Kidney (tissue), 22 donors: ENCODE measurements at places on chromosomes 6 and 20. TPM values are rescaled to one million over a fixed set of nuclear protein-coding genes. Genes with fewer than 3 reads are reported as not detected.

Gene MAPK14
- 19.9 TPM for polyA plus RNA-seq

Gene CCN2
- 248 TPM for polyA plus RNA-seq

Gene TMEM217
- polyA plus RNA-seq = 0.67 TPM

Gene FAXC
- 3.3 TPM for polyA plus RNA-seq

Gene OXT
- 10.8 TPM for polyA plus RNA-seq

Gene PRL
- not detected for polyA plus RNA-seq

Gene TSPYL4
- polyA plus RNA-seq = 15.2 TPM

Gene PRDM13
- polyA plus RNA-seq = not detected

Gene ADGB
- polyA plus RNA-seq = not detected

Gene PTPRT
- not detected for polyA plus RNA-seq

- DNase-seq = no peak
Observed at GRCh38 chr6:90135667-90136066, 161.0 kb downstream of the BACH2 start.

DNA sequence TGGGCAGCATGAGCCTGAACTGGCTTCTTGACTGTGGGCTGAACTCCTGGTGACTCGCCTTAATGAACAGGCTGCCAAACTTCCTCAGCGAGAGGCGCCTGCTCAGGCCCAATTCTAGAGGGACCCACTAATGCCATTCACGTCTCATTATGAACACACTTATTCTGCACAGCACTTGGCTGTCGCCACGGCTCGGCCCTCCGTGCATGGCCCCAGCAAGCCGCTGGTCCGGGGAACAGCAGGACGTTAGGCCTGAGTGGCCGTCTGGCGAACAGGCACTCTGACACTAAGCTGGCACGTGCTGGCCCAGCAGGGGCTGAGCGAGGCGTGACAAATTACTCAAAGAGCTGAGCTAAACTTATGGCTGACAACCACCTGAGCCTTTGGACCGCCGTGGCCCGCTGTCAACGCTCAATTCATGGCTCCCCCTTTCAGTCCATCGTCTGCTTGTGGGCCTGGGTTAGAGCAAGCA lies 45.9 kb downstream of the INSM1 start:
- DNase-seq = peak; percentile 68

DNA sequence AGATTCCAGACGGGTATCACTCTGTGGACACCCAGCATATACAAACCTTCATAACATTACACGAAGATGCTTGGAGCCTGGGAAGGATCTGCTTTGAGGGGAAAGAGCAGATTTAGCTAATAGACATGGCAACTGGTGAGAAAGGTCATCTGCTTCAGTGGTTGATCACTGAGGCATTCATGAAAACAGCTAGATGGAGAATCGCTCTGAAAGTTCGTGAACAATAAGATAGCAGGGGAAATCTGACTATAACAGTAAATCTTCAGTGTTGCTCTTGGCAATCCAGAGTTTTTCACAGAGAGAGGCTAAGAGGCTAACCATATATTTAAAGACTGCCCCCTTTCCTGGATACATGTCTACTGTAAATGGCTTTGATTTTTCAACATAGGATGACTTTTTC lies 245.3 kb downstream of the FARS2 start:
- DNase-seq = no peak

DNA sequence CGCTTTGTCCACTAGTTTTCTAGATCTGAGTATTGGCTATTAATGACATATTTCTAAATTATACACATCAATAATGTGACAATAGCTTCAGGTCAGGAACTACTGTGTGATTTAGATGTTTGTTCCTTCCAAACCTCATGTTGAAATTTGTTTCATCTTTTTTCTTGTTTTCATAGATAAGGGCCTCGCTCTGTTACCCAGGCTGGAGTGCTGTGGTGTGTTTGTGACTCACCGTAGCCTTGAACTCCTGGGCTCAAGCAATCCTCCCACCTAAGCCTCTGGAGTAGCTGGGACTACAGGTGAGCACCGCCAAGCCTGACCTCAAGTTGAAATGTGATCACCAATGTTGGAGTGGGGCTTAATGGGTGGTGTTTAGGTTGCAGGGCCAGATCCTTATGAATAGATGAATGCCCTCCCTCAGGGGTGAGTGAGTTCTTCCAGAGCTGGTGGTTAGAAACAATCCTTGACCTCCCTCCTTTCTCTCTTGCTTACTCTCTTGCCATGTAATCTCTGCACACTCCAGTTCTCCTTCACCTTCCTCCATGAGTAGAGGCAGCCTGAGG lies 5.9 kb upstream of the NQO2 start:
- no peak for DNase-seq

GRCh38 chr6:71211799-71212198 lies 76.8 kb upstream of the OGFRL1 start:
- no peak for DNase-seq

GRCh38 chr20:11176431-11176830 lies 502.6 kb upstream of the JAG1 start:
- no peak for DNase-seq

DNA sequence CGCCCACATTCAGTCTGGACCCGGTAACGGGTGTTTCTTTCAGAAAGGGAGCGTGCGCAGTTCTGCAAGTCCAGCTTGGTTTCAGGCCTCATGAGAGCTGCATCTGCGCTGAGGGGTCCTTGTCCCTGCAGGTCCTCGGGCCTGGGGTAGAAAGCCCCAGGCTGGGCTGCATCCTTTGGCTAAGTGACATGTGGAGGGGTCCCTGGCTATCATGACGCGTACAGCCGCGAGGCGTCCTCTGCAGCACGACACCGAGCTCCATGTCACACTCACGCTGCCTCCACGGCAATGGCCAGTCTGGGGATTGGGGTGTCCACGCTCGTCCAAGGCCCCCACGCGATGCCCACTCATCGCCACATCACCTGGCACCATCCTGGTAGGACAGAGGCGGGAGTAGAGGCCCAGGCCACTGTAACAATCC lies 1.7 kb upstream of the KIF25 start:
- no peak for DNase-seq

- peak; percentile 45 for DNase-seq
Observed at GRCh38 chr6:24547243-24547642, 52.5 kb downstream of the ALDH5A1 start.

GRCh38 chr20:57429580-57430200 lies 38.5 kb downstream of the RBM38 start:
- no peak for DNase-seq

DNA sequence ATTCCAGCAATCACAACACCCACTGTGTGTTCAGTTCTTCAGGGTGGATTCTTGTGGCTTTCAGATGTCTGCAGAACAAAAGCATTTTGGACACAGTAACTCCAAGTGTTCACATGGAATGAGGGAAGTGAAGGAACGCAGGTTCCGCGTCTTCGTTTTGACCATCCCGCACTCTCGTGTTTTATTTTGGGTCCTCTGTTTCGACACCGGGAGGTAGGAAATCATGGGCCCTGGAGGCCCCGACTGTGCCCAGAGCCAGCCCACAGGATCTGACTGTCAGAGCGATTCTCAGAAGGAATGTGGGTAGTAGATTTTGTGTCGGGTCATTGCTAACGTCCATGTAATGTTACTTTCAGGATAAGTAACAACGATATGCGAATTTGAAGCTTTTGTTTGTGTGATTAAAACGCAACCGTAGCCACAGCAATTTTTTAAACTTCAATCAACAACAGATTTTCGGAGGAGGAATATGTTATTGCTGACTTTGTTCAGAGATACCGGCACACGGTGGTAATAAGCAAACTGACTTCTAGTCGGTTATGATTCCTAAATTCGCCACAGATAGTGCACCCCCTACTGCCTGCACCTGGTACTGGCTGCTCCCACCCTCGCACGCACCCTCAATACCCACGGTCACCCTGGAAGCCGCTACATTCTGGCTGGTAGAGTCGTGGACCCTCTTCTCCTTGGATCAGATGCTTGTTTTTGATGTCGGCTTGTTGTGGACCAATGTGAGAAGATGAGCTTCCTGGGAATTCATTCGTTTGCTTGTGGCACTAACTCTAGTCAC lies 10.5 kb downstream of the NPEPL1 start:
- peak; percentile 4 for DNase-seq
